ENCODE measurements at places on chromosomes 2 and 18.

DNA sequence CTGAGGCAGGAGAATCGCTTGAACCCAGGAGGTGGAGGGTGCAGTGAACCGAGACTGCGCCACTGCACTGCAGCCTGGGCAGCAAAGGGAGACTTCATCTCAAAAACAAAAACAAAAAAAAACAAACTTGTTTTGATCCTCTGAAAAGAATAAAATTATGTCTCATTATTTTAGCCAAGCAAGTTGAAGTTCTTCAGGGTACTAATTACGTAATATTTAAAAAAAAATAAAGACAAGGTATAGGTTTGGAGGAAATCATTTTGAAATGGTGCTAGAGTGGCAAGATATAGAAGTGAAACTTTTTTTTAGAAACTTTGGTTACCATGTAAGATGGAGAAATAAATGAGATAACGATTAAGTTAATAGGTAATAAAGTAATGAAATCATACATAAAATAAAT lies 54.4 kb upstream of the TMEM247 start:
- no peak for DNase-seq

- DNase-seq: no peak
Observed at GRCh38 chr18:76394780-76395476, 100.1 kb downstream of the ZNF516 start.

GRCh38 chr2:118806797-118807667 lies 40.4 kb downstream of the EN1 start:
- DNase-seq: no peak

- no peak for DNase-seq
Observed at GRCh38 chr2:119671016-119671415, 8.0 kb upstream of the TMEM177 start.

Data from stimulated activated CD4-positive, alpha-beta T cell treated with anti-CD3 and anti-CD28 coated beads, Interleukin-1b, Interleukin-23, amount 100 ng/mL, for 24 hours (primary cell).